Gastrocnemius medialis (tissue), 4 donors: ENCODE measurements at places on chromosomes 2 and 18. TPM values are rescaled to one million over a fixed set of nuclear protein-coding genes. Genes with fewer than 3 reads are reported as not detected.

GRCh38 chr2:15956751-15957736 lies 16.7 kb downstream of the MYCN start:
- DNase-seq = no peak

DNA sequence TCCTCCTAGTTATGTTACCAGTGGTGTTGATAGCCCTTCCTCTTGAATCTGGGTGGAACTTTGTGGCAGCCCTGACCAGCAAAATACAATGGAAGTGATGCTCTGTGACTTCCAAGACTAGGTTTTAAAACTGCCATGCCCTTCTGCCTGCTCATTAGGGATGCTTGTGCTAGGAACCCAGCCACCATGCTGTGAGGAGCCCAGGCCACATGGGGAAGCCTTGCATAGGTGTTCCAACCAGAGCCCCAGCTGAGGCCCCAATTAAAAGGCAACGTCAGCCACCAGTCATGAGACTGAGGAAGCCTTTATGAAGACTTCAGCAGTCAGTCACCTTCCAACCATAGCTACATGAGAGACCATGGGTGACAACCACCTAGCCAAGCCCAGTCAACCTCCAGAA lies 14.0 kb upstream of the MAPRE2 start:
- DNase-seq = no peak

GRCh38 chr18:13429016-13429415 lies 210.5 kb downstream of the LDLRAD4 start:
- DNase-seq = no peak

- DNase-seq = no peak
These were observed 437.7 kb downstream of the SATB2 start for GRCh38 chr2:199019898-199020507.

NEU4 gene
- total RNA-seq = 3.0 TPM

DNA sequence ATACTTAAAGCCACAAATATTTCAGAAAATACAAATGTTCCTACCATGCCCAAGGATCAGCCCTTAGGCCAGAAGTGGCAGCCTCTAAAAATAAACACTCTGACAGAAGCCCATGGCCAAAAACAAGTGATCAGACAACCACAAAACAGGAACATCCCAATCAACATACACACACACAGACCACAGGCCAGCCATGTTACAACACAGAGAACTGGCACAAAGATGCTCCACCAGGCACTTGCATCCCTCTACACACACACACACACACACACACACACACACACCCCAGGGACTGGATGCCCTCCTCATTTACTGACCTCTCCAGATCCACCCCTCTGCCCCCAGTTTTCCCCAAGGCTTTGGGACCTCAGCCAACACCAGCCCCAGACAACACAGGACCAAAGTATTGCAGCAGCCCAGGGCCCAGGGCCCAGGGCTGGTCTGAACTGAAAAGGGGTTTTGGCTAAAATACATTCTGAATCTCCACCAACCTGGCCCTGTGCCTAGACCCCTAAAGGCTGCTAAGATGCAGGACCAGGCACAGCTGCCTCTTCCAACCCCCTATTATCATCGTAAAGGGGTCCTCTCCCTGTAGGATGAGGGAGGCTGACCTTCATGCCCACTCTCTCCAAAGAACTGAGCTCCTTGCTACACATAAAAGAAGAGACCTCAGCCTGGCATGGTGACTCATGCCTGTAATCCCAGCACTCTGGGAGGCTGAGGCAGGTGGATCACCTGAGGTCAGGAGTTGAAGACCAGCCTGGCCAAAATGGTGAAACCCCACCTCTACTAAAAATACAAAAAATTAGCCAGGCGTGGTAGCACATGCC lies 151.4 kb downstream of the TNS1 start:
- DNase-seq = peak; percentile 84

DNA sequence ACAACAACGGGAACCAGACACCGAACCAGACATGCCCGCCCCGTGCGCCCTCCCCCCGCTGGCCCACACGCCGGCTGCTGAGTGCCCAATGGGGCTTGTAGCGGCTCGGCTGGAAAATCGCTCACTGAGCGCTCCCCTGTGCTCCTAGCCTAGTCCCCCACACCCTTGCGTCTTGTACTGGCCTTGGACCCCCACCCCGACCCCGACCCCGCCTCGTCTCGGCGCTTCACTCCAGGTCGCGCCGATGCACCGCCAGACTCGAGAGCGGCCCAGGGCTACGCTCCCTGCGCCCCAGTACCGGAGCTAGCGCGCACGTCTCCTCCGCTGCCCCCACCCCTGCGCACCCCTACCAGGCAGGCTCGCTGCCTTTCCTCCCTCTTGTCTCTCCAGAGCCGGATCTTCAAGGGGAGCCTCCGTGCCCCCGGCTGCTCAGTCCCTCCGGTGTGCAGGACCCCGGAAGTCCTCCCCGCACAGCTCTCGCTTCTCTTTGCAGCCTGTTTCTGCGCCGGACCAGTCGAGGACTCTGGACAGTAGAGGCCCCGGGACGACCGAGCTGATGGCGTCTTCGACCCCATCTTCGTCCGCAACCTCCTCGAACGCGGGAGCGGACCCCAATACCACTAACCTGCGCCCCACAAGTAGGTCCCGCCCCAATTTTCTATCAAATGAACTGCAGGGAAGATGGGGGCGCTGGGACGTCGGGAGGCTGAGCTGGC lies 1.5 kb downstream of the GAD1 start:
- DNase-seq = no peak

CCDC121 gene
- total RNA-seq = 2.0 TPM

MXD1 gene
- total RNA-seq = 8.6 TPM

DNA sequence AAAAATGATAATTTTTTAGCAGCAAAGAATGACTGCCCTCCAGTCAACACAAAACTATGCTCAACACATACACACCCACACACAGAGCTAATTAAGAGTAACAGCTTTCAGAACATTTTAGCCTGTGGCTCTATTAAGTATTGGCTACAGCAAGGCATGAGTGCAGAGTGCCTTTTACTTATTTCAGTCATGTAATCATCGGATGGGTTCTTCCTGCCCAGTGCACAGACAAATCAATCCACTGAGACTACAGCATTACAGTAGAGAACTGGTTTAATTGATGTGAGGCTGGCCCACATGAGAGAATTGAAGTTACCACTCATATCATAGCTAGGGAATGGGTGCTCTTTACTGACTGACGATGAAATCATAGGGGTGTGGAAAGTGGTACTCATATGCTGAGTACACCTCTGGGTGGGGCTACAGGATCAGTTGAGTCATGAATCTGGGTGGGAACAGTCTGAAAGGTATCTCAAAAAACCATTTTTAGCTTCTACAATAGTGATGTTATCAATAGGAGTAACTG lies 241.0 kb downstream of the FSIP2 start:
- no peak for DNase-seq

GRCh38 chr18:48569139-48569914 lies 30.5 kb downstream of the CTIF start:
- no peak for DNase-seq

DNA sequence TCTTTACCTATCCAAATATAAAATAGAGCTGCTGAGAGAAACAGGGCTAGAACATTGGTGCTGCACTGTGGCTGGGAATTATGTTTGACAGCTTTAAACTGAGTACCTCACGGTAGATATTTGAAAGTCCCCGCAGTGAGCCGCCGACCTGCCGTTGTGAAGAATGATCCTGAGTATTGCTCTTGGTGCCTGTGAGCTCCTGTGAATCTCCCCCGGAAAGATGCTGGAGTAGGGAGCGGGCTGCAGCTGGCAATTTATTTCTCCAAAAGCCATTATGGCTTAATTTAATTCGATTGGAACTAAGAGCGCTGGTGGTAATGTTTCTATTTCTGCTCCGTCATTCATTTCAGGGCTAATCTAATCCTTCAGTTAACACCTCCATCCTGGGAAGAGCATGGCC lies 129.4 kb upstream of the TPO start:
- DNase-seq = no peak

DNA sequence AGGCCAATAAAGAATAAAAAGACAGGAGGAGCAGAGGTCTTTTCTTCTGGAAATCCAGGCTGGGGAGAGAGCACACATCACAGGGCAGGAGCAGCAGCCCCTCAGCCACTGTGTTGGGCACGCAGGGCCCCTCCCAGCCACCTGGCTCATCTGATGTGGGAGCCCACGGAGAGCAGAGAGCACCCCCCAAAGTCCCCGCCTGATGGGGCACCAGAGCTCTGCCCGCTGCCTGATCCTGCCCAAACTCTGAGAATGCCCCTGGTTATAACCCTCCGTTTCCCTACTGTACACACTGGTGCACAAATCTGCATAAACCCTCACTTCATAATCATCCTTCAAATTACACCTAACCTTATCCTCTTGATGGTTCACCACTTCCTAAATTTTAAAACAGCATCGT lies 111.3 kb downstream of the HDAC4 start:
- DNase-seq = peak; percentile 14

GRCh38 chr2:48601349-48601748 lies 16.3 kb upstream of the GTF2A1L start:
- no peak for DNase-seq
